ELR (cell line): ENCODE measurements at places on chromosomes 4 and X.

GRCh38 chrX:49271341-49271740 lies 1.7 kb downstream of the PPP1R3F start:
- no peak for DNase-seq

GRCh38 chrX:106692425-106693065 lies 34.0 kb upstream of the RNF128 start:
- DNase-seq: no peak

GRCh38 chr4:146379744-146380143 lies 142.0 kb downstream of the SLC10A7 start:
- peak; percentile 10 for DNase-seq

DNA sequence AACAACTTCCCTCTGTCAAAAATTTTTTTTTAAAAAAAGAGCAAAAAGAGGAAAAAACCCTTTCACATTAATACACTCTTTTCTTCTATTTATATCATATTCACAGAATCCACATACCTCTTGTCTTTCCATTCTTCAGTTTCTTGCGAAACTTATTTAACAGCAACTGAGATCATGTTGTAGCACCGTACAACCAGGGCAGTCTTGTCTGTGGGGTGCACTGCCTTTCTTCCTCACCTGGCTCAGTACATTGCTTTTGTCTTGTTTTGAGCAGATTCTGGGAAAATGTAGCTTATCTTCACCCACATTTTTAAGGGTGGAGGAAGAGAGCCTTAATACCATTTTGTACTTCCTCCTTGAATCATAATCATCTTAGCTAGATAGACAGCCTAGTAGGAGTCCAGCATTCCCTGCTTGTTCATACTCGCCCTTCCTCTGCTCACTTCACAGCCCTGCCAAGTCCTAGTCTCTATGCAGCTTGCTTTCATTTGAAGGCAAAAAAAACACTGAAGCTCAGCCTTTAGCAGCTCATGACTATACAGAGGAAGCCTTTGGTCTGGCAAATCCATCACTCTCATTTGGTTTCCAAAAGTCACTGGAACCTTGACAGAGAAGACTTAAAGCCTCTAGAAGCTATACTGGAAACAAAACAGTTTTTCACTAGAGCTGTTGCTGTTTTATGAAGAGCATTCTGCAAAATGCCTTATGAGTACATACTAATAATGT lies 140.6 kb upstream of the BANK1 start:
- DNase-seq: no peak

DNA sequence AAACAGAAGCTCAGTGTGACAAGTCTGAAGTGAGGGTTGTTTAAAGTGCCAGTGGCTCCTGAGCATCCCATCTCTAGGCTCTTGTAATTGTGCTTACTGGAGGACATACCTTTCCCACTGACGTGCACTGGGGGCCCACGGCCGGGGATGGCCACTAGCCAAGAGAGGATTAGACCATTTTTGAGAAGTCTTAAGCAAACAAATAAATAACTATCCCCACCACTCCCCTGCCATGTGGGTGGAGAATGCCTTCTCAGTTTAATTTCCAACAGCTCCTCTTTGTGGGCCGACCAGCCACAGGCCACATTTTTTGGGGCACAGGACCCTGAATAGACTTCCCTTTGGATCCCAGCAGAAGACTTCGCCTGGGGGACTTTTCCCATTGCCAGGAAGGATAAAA lies 125.0 kb upstream of the MSX1 start:
- no peak for DNase-seq

DNA sequence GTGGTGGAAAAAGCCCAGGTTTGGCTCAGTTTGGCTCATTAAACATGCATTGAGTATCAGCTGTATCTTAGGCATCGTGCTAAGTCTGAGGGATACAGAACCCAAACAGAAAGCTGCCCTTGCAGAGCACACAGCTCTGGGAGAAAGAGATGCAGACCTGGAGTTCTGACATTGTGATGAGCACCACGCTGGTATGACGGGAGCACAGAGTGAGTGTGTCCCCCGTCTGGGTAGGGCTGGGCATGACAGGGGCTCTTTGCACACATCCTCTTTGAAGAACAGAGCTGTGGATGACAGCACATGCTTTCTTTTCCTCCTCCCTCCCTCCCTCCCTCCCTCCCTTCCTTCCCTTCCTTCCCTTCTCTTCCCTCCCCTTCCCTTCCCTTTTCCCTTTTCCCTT lies 52.2 kb downstream of the CLCN4 start:
- DNase-seq: no peak

- DNase-seq: no peak
Measured at GRCh38 chrX:71251466-71251973, 2.4 kb downstream of the ZMYM3 start.

DNA sequence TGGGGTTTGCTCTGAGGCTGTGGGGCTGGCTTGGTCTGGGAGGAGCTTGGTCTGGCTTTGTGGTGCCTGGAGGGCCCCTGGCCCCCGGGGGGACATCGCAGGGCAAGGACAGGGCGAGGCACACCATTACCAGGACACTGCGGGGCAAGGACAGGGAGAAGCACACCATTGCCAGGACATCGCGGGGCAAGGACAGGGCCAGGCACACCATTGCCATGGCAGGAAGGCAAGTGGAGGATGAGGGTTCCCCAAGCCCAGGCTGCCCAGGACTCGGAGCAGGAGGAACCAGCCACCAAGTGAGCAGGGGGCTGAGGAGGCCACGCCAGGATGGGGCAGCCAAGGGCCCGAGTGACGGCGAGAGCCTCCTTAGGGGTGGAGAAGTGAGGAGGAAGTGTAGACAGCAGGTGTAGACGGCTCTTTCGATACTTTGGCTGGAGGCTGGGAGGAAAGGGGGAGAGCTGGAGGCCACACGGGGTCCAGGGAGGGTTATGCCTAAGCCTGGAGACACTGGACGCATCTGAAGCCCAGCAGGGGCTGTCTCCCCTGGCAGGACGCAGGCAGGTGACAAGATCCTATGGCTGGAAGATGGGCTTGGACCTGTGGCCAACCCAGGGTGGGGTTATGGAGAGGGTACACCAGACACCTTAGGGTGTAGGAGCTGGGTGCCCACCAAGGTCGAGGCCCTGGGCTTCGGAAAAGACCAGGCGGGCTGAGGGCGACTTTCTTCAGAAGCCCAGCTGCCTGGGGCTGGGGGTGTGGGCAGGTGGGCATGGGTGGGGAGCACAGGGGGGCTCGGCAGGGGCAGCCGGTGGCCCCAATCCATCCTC lies 7.3 kb downstream of the NKX1-1 start:
- no peak for DNase-seq

DNA sequence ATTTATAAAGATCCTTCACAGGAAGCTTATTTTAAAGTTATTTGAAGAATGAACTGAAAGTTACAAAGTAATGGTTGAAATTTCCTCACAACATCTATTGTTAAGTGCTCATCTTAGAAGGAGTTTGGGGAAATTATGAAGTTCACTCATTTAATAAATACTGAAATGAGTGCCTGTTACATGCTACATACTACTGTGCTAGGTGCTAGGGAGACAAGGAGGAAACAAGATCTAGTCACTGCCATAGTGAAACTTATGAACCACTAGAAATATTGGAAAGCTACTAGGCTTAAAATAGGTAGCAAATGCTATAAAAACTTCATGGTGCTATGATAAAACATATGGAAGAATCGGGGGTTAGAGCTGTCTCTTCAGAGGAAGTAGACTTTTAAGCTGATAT lies 97.1 kb downstream of the JADE1 start:
- DNase-seq: no peak

- no peak for DNase-seq
Measured at GRCh38 chr4:98385831-98386230, 124.6 kb downstream of the RAP1GDS1 start.

DNA sequence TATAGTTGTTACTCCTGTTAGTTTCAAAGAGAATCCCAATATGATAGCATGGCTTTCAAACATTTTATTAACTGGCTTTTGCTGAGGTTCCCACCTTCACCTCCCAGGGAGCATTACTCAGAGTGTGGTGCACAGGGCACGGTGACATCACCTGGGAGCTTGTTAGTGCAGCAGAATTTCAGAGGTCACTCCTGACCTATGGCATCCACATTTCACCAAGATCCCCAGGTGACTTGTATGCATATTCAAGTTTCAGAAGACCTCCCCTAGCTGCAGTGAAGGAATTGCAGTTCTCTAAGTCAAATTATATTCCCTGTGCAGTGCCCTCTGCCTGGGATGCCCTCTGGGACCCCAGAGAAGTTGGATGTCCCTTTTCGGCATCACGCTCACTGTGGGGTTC lies 29.7 kb upstream of the LNX1 start:
- peak; percentile 7 for DNase-seq

DNA sequence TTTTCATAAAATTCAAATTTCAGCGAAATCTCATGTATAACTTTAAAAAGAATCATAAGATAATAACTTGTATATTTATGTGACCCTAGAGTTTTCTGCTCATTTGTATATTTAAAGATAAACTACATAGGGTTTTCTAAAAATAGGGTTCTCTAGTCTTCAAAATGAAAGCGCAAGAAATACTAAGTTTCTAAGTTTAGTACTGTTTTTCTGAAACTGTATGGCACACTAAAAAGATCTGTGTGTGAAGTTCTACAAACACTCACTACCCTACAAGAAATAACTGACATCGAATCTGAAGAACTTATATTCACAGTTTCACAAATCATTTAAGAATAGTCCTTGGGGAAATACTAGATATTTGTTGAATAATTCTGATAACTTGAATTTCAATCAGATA lies 38.7 kb upstream of the NDST4 start:
- DNase-seq: no peak

- DNase-seq: no peak
Measured at GRCh38 chr4:47972181-47972580, 44.3 kb downstream of the CNGA1 start.

GRCh38 chr4:88108747-88109122 lies 49.7 kb downstream of the ABCG2 start:
- DNase-seq: peak; percentile 22

DNA sequence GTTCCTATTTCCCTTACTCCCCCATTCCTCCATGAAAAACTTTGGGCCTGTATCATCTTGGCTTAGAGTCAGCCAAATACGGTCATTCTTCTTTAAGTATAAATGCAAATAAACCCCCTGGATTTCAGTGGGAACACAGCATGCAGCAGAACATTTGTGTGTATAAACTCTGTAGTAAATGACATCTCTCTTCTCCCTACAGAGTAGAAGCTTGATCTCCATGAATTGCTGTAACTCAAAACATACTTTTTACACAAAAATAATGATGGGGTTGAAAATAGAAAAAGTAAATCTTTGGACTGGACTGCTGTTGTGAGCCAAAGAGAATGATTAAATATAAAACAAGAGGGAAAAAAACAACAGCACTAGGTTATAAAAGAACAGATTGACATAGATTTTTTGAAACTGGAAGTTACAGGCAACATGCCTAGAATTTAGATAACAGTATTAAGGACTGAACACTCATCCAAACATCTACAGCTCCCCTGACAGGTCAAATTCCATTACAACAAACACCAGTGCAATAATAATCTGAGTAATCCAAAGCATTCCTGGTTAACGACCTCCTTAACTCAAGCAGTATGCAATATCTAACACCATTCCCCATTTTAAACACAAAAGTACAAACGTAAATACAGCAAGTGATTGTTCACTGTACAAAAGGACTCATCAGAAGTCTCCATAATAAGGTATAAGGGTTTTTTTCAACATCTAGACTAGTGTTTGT lies 30.7 kb downstream of the TSPAN5 start:
- peak; percentile 71 for DNase-seq

DNA sequence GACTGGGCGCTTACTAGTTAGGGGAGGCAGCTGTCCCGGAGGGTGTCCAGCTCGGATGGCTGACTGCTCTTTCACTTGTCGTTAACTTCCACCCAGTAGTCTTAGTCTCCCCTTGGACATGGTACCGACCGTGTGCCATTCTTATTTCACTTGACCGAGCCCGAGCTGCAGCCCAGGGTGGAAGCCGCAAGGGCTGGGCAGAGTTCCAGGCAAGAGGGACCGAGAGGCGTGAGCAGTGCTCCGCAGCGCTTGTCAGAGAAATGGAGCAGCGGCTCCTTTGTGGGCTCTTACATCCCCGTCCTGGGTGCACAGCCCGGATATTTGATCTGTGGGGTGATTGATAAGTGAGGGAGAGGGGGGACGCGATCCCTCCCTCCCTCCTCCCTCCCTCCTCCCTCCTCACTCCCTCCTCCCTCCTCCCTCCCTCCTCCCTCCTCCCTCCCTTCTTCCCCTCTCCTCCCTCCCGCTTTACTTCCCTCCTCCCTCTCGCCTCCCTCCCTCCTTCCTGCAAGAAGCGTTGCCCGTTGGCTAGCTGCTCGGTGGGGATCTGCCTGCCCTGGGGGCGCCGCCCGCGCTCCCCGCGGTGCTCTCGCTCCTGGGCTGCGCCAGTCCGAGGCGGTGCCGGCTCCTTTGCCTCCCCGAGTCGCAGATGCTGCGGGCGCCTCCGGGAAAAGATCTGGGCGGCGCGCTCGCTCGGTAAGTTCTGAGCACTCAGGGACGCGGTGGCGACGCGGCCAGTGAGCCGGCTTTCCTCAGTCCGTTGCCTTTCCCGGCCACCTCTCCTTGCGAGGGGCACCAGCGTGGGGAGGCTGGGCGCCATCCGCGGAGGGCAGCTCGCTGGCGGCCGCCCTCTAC lies at the start of gene SLITRK2:
SLITRK2 (plus strand) TSS at position 499 of the 855 bp plus-strand sequence. CDS start 4,597 bp downstream, outside the sequence.
- no peak for DNase-seq

DNA sequence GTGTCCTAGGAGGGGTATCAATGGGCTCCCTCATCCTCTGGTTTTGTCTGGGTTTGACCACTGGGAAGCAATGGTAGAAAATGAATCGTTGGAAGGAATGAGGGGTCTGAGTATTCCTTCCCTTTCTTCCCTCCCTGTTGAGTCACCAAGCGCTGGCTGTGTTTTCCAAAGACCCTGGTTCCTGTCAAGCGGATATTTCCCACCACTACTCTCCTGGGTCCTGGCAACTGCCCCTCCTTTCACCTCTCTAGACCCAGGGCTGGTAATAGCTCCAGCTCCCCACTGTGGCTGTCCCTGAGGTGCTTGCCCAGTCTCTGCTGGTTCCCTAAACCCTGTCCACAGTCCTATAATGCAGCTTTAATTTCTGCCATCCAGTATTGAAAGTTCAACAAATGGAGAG lies 22.2 kb downstream of the SMIM43 start:
- DNase-seq: no peak
